Activated T-cell treated with anti-CD3 and anti-CD28 coated beads, Interleukin-2, amount 50 U/mL, for 24 hours (primary cell): ENCODE measurements at places on chromosomes 4 and X.

DNA sequence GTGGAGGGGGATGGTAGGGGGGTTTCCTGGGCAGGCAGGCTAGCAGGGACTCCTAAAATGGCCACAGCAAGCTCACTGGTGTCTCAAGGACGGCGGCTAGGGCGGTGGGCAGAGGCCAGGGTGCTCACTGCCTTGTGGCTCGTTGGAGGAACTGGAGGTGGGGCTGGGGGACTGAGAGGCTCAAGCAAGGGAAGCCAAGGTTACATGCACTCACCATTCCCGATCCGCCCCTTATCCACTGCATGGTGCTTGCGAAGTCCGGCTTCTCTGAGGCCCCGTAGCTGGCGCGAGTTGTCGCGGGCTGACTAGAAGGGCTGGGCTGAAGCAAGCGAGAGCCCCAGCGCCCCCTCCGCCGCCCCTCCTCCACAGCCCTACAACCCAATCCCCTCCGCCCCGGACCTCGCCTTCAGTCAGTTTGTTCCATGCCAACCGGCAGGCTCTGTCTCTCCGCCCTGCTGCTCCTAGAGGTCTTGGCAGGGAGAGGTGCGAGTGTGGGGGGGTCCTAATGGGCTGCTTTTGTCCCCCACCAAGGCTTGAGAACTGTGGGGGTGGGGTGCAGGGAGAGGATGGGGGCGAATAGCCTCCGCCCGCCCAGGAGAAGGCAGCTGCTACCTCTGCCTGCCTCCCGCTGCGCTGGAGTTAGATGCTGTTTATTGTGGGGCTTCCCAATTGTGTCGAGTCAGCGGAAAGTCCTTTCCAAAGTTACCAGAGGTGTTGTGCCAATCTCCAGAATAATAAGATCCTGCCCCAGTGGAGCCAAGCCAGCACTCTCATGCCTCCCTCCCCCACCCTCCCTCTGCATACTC, at the start of gene ARHGEF9:
ARHGEF9 (minus strand) TSS at position 313 of the 806 bp plus-strand sequence; CDS start at position 244, 69 bp downstream.
- no peaks in the 10 kb centered on the region for H3K36me3 ChIP-seq
- peaks cover 50% of the 10 kb centered on the region for H3K27me3 ChIP-seq
- peak; percentile 30 for DNase-seq
- no peak within 1 kb of the TSS for H3K27ac ChIP-seq
- peak within 1 kb of the TSS; percentile 39 for H3K4me3 ChIP-seq
- no peaks in the 10 kb centered on the region for H3K4me1 ChIP-seq

- H3K4me1 ChIP-seq, result peaks cover 7% of the 10 kb centered on the region
- no peaks in the 10 kb centered on the region for H3K36me3 ChIP-seq
- H3K27ac ChIP-seq, result no peak overlapping the region
- H3K4me3 ChIP-seq, result no peak overlapping the region
- H3K27me3 ChIP-seq, result peaks cover 12% of the 10 kb centered on the region
- no peak for DNase-seq
Observed at GRCh38 chr4:153904011-153904410, 115.1 kb upstream of the SFRP2 start.

- no peak overlapping the region for H3K27ac ChIP-seq
- DNase-seq, result no peak
- no peak overlapping the region for H3K4me3 ChIP-seq
- no peaks in the 10 kb centered on the region for H3K36me3 ChIP-seq
- peaks cover 13% of the 10 kb centered on the region for H3K27me3 ChIP-seq
Observed at GRCh38 chr4:113419631-113420030, 341.9 kb downstream of the CAMK2D start.

DNA sequence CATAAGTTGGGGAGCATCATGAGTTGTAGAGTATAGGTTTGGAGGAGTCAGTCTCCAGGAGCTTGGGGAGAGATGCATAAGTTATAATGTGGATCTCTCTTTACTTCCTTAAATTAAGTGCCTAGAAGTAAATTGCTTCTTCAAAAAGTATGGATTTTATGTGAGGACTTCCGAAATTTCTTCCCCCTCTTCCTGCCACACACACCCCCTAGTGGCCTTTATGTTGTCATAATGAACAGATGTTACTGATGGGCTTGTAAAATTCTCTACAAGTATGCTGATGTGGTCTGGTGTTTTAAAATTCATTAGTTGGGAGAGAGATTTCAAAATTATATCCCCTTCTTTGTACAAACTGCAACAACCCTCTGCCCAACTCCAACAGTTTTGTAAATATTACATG, 2.3 kb upstream of the METTL14 start:
- H3K4me3 ChIP-seq, result no peak overlapping the region
- no peaks in the 10 kb centered on the region for H3K27me3 ChIP-seq
- no peak for DNase-seq
- no peak overlapping the region for H3K27ac ChIP-seq
- H3K4me1 ChIP-seq, result peaks cover 29% of the 10 kb centered on the region
- peaks cover 29% of the 10 kb centered on the region for H3K36me3 ChIP-seq

DNA sequence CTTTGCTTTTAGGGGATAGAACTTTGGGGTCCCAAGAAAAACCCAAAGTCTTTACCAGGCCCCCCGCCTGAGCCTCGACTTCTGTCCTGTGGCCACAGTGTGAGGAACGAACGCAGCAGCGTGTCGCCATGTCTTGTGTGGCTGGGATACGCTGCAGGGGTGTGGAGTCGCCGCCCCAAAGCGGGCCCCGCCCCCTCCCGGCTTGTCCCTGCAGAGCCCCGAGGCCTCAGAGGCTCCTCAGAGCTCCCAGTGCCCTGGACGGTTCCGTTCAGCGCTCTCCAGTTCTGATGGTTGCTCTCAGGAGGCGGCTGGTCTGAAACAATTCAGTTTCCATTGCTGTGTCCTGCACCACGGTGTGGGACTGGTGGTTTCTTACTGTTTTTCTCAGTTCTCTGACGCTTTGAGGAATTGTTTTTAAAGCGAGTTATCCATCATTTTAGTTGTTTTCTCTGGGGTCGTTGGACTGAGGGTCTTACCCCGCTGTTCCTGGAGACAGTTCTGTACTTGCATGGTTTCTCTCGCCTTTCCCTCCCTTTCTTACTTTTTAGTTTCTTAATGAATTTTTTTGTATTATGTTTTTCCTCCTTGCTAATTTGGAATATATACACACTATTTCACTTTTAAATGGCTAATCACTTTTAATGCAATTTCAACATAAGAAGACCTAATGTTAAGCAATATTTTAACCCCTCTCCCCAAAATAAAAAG, 1.6 kb upstream of the IDUA start:
- H3K36me3 ChIP-seq, result peaks cover 2% of the 10 kb centered on the region
- peaks cover 30% of the 10 kb centered on the region for H3K4me1 ChIP-seq
- no peak overlapping the region for H3K27ac ChIP-seq
- peak overlapping the region; percentile 85 for H3K4me3 ChIP-seq
- no peaks in the 10 kb centered on the region for H3K27me3 ChIP-seq

- H3K4me1 ChIP-seq, result peaks cover 60% of the 10 kb centered on the region
- H3K4me3 ChIP-seq, result no peak overlapping the region
- no peak overlapping the region for H3K27ac ChIP-seq
- no peaks in the 10 kb centered on the region for H3K36me3 ChIP-seq
- H3K27me3 ChIP-seq, result no peaks in the 10 kb centered on the region
Observed at GRCh38 chr4:38656111-38656510, 7.9 kb upstream of the KLF3 start.
